ENCODE measurements at places on chromosomes 3 and 15.

GRCh38 chr3:131217296-131217741 is 164.3 kb upstream of the NUDT16 start:
- no peaks in the 10 kb centered on the region for H3K27me3 ChIP-seq
- no peak overlapping the region for H3K27ac ChIP-seq
- no peaks in the 10 kb centered on the region for H3K4me1 ChIP-seq
- no peak for DNase-seq
- no peak overlapping the region for H3K4me3 ChIP-seq

GRCh38 chr15:78108300-78109084 is 16.1 kb downstream of the SH2D7 start:
- no peak overlapping the region for H3K4me3 ChIP-seq
- no peaks in the 10 kb centered on the region for H3K27me3 ChIP-seq
- H3K27ac ChIP-seq = no peak overlapping the region

GRCh38 chr3:111810909-111811308 is 48.2 kb upstream of the PHLDB2 start:
- no peaks in the 10 kb centered on the region for H3K27me3 ChIP-seq
- no peaks in the 10 kb centered on the region for H3K36me3 ChIP-seq
- no peak overlapping the region for H3K4me3 ChIP-seq
- DNase-seq = peak; percentile 44
- H3K27ac ChIP-seq = no peak overlapping the region
- no peaks in the 10 kb centered on the region for H3K4me1 ChIP-seq

GRCh38 chr3:98897701-98898100 is 3.8 kb downstream of the DCBLD2 start:
- H3K4me3 ChIP-seq = no peak overlapping the region
- H3K36me3 ChIP-seq = no peaks in the 10 kb centered on the region
- H3K4me1 ChIP-seq = peaks cover 4% of the 10 kb centered on the region
- no peaks in the 10 kb centered on the region for H3K27me3 ChIP-seq

- H3K4me3 ChIP-seq = no peak overlapping the region
- no peaks in the 10 kb centered on the region for H3K36me3 ChIP-seq
- H3K27me3 ChIP-seq = peaks cover 3% of the 10 kb centered on the region
- peaks cover 43% of the 10 kb centered on the region for H3K4me1 ChIP-seq
- H3K27ac ChIP-seq = peak overlapping the region; percentile 85
These were observed 96.6 kb downstream of the CEMIP start for GRCh38 chr15:80875568-80876347.

DNA sequence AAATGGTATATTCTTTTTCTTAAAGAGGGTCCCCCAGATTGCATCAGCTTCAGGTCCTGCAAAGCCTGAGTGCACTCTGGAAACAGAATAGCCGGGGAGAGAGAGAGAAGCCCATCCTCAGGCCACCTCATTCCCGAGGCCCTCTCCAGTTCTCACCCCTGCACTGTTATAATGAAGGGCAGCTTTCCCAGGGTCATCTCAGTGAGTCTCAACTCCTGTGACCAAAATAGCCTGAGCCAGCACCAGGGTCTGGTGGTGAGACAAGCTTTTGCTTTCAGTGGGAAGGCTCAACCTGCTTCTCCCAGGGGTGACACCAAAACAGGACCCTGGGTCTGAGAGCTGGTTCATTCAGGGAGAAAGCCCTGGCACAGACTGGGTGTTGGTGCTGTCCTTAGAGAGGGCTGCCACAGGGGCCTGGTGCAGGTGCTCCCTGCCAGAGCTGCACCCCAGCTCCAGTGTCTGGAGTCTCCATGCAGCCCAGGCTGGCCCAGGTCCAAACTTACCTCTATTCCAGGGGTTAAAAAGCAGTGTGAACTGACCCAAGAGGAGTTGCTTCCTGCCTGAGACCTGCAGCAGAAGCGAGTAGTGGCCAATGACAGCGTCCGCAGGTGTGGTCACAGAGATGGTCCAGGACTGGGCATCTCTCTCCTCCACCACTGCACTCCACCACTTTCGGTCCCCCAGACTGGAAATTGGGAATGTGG is 6.1 kb downstream of the EPB42 start:
- no peak overlapping the region for H3K27ac ChIP-seq
- H3K4me1 ChIP-seq = no peaks in the 10 kb centered on the region
- H3K36me3 ChIP-seq = no peaks in the 10 kb centered on the region
- peaks cover 15% of the 10 kb centered on the region for H3K27me3 ChIP-seq

- no peaks in the 10 kb centered on the region for H3K27me3 ChIP-seq
- no peak overlapping the region for H3K27ac ChIP-seq
- no peak overlapping the region for H3K4me3 ChIP-seq
These were observed 96.0 kb upstream of the TSC22D2 start for GRCh38 chr3:150312018-150312657.

DNA sequence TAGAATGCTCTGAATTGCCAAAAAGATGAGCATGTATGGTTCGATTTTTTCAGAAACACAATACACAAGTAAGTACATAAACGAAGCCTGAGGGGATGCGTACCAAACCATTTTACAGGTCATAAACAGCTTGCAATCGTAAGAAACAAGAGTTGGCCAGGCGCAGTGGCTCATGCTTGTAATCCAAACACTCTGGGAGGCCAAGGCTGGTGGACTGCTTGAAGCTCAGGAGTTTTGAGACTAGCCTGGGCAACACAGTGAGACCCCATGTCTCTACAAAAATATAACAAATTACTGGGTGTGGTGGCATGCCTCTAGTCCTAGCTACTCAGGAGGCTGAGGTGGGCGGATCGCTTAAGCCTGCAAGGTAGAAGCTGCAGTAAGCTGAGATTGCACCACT is 13.4 kb downstream of the TRA2B start:
- no peak overlapping the region for H3K27ac ChIP-seq
- peaks cover 63% of the 10 kb centered on the region for H3K36me3 ChIP-seq
- no peak for DNase-seq
- peaks cover 11% of the 10 kb centered on the region for H3K4me1 ChIP-seq

GRCh38 chr3:34033839-34034238 is 235.4 kb downstream of the PDCD6IP start:
- H3K27me3 ChIP-seq = no peaks in the 10 kb centered on the region
- no peak for DNase-seq
- H3K36me3 ChIP-seq = no peaks in the 10 kb centered on the region

GRCh38 chr3:11238060-11238459 is 34.1 kb upstream of the ATG7 start:
- no peak overlapping the region for H3K4me3 ChIP-seq
- H3K4me1 ChIP-seq = no peaks in the 10 kb centered on the region
- H3K36me3 ChIP-seq = no peaks in the 10 kb centered on the region
- H3K27ac ChIP-seq = no peak overlapping the region

- no peak overlapping the region for H3K4me3 ChIP-seq
- no peak for DNase-seq
- no peaks in the 10 kb centered on the region for H3K4me1 ChIP-seq
- H3K36me3 ChIP-seq = peaks cover 5% of the 10 kb centered on the region
- H3K27me3 ChIP-seq = no peaks in the 10 kb centered on the region
- no peak overlapping the region for H3K27ac ChIP-seq
These were observed 17.5 kb upstream of the HACD2 start for GRCh38 chr3:123602325-123602724.

GRCh38 chr3:126441256-126441880 is 34.3 kb downstream of the ZXDC start:
- H3K36me3 ChIP-seq = peaks cover 34% of the 10 kb centered on the region
- H3K27ac ChIP-seq = no peak overlapping the region
- H3K4me1 ChIP-seq = peaks cover 20% of the 10 kb centered on the region
- H3K4me3 ChIP-seq = no peak overlapping the region
- H3K27me3 ChIP-seq = no peaks in the 10 kb centered on the region

- no peaks in the 10 kb centered on the region for H3K4me1 ChIP-seq
These were observed 106.4 kb downstream of the TUSC7 start for GRCh38 chr3:116815831-116816588.

GRCh38 chr3:151726016-151726415 is 7.7 kb upstream of the AADACL2 start:
- H3K4me1 ChIP-seq = no peaks in the 10 kb centered on the region
- DNase-seq = no peak
- H3K27ac ChIP-seq = no peak overlapping the region
- no peaks in the 10 kb centered on the region for H3K27me3 ChIP-seq
- no peak overlapping the region for H3K4me3 ChIP-seq

DNA sequence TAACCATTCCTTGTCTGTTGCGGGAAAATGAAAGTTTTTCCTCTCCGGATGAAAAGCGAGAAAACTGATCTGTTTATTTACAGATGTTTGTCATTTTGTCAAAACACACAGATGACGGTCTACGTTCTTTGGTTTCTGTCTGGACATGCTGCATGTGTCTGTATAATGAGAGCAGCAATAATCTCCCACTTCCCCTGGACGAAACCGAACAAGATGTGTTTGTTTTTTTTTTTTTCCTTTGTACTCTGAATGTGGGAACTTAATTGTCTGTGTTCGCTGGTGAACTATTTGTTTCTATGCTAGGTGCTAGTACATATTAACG is 33.6 kb downstream of the PTPRG start:
- no peak for DNase-seq
- H3K27ac ChIP-seq = peak overlapping the region; percentile 32
- H3K27me3 ChIP-seq = no peaks in the 10 kb centered on the region
- H3K4me1 ChIP-seq = peaks cover 8% of the 10 kb centered on the region
- no peak overlapping the region for H3K4me3 ChIP-seq

DNA sequence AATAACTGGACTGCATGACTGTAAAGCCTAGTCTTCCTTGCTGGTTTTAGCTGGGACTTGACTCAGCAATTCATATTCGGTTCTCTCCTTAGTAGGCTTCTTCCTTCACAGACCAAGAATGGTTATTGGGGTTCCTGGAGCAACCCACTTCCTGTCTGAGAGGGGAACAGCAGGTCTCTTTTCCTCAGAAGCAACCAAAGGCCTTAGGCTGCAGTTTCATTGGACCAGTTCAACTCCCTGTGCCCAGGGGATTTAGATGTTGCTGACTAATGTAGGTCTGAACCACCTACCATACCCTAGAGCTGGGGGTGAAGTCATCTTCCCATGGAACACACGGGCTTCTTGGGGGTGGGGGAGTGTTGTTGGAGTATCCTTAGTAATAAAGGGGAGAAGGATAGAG is 84.0 kb upstream of the SKOR1 start:
- no peaks in the 10 kb centered on the region for H3K4me1 ChIP-seq
- DNase-seq = peak; percentile 33
- H3K36me3 ChIP-seq = peaks cover 2% of the 10 kb centered on the region
- H3K4me3 ChIP-seq = no peak overlapping the region
- no peaks in the 10 kb centered on the region for H3K27me3 ChIP-seq

GRCh38 chr15:79523266-79523665 is 91.1 kb downstream of the MINAR1 start:
- H3K27me3 ChIP-seq = no peaks in the 10 kb centered on the region
- no peak for DNase-seq
- no peak overlapping the region for H3K4me3 ChIP-seq
- no peak overlapping the region for H3K27ac ChIP-seq
- H3K36me3 ChIP-seq = no peaks in the 10 kb centered on the region
- no peaks in the 10 kb centered on the region for H3K4me1 ChIP-seq

DNA sequence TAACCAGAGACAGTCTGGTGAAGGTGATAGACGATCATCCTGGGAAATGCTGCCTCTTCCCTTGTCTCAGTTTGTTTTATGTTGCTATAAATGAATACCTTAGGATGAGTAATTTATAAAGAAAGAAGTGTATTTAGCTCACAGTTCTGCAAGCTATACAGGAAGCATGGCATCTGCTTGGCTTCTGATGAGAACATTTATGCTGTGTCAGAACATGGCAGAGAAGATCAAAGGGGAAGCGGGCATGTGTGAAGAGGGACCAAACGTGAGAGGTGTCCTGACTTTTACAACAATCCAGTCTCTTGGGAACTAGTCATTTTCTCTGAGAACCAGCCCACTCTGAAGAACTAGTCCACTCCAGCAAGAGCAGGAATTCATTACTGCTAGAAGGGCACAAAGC is 9.6 kb downstream of the CMC1 start:
- no peaks in the 10 kb centered on the region for H3K4me1 ChIP-seq
- no peaks in the 10 kb centered on the region for H3K36me3 ChIP-seq
- no peak overlapping the region for H3K4me3 ChIP-seq
- DNase-seq = no peak

DNA sequence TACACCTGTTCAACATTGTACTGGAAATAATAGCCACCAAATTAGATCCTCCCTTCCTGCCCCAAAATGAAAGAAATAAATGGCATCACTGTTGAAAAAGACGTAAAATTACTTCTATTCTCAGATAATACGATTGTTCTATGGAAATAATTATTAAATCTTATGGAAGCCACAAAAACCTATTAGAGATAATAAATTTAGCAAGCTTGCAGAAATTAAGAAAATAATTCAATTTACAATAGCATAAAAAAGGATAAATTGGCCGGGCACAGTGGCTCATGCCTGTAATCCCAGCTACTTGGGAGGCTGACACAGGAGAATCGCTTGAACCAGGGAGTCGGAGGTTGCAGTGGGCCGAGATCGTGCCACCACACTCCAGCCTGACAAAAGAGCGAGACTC is 57.8 kb downstream of the PPCDC start:
- no peak overlapping the region for H3K27ac ChIP-seq
- H3K4me1 ChIP-seq = no peaks in the 10 kb centered on the region
- H3K4me3 ChIP-seq = no peak overlapping the region
- no peaks in the 10 kb centered on the region for H3K36me3 ChIP-seq
- H3K27me3 ChIP-seq = no peaks in the 10 kb centered on the region

- H3K27ac ChIP-seq = no peak overlapping the region
- no peaks in the 10 kb centered on the region for H3K4me1 ChIP-seq
- H3K27me3 ChIP-seq = no peaks in the 10 kb centered on the region
- no peak for DNase-seq
These were observed 52.0 kb downstream of the ILDR1 start for GRCh38 chr3:121970047-121970446.

GRCh38 chr3:188948281-188948996 is 223.3 kb upstream of the TPRG1 start:
- peak overlapping the region; percentile 96 for H3K27ac ChIP-seq
- peaks cover 6% of the 10 kb centered on the region for H3K27me3 ChIP-seq
- peak overlapping the region; percentile 24 for H3K4me3 ChIP-seq
- peaks cover 41% of the 10 kb centered on the region for H3K4me1 ChIP-seq

- H3K27ac ChIP-seq = no peak overlapping the region
- H3K27me3 ChIP-seq = no peaks in the 10 kb centered on the region
- peaks cover 55% of the 10 kb centered on the region for H3K36me3 ChIP-seq
- no peak overlapping the region for H3K4me3 ChIP-seq
- DNase-seq = no peak
- no peaks in the 10 kb centered on the region for H3K4me1 ChIP-seq
These were observed 42.6 kb downstream of the CHD2 start for GRCh38 chr15:92942706-92943105.

GRCh38 chr3:28308196-28308595 is 40.3 kb upstream of the ZCWPW2 start:
- no peaks in the 10 kb centered on the region for H3K4me1 ChIP-seq
- no peak overlapping the region for H3K4me3 ChIP-seq
- no peak for DNase-seq
- H3K27ac ChIP-seq = no peak overlapping the region
- no peaks in the 10 kb centered on the region for H3K36me3 ChIP-seq

DNA sequence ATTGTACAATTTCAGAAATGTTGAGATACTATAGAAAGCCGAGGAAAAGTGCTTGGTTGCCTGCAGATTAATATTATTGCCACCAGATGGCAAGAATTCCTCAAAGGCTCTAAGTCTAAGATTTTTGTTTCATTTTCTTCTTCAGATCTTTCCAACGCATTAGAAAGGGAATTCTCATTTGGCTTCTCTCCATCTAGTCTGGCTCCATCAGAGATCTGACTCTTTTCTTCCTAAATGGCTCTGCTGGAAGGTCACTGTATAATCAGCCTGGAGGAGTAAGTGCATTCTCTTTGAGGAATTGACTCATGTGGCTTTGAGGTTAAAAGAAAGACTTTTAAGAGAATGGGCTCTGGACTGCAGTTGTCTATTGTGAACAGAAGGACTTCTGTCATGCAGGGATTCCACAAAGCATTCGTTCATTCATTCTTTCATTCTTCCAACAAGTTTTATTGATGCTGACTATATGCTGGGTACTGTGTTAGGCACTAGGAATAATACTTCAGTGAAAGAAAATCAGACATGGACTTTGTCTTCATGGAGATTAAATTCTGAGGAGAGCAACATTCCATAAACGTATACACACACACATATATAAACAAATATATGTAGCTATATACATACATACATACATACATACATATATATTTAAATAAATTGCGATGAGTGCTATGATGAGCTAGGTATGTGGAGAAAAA is 55.3 kb downstream of the SLC28A2 start:
- DNase-seq = peak; percentile 79
- H3K4me1 ChIP-seq = no peaks in the 10 kb centered on the region
- no peak overlapping the region for H3K4me3 ChIP-seq
- H3K27me3 ChIP-seq = peaks cover 2% of the 10 kb centered on the region

Measured in muscle of leg (tissue), 16 donors.